ENCODE measurements at places on chromosomes 5 and 9.

DNA sequence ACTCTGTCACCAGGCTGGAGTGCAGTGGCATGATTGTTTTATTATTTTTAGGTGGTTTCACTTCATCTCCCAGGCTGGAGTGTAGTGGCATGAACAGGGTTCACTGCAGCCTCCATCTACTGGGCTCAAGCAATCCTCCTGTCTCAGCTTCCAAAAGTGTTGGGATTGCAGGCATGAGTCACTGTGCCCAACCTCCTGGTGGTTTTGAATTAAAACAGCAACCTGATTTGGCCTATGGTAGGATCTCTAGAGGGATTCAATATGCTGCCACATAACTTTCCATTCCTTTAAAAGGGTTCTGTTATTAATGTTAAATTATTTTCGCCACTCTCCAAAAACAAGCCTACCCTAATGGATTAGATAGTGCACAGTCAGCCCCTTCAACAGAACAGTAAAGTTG lies 9.9 kb upstream of the HSPA4 start:
- DNase-seq, result peak; percentile 24
- no peaks in the 10 kb centered on the region for H3K36me3 ChIP-seq
- H3K27ac ChIP-seq, result no peak overlapping the region
- H3K4me3 ChIP-seq, result no peak overlapping the region
- no peaks in the 10 kb centered on the region for H3K4me1 ChIP-seq

DNA sequence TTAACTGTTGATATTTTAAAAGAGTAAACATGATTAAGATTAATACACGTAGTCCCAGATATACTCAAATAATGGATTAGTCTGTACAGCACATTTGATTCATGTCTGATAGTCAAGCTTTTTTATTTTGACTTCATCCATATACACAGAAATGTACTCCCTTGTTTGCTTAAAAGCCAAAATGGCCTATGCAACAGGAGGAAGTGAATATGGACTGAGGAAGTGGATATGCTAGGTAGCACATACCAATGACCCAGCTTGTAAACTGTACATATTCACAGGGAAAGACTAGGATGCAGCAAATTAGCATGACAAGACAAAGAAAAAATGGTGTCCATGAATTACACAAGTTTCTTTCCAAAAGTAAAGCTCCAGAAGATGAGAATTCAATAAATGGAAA lies 109.7 kb downstream of the CAAP1 start:
- H3K4me1 ChIP-seq, result no peaks in the 10 kb centered on the region
- no peak for DNase-seq
- H3K27me3 ChIP-seq, result no peaks in the 10 kb centered on the region
- H3K4me3 ChIP-seq, result no peak overlapping the region
- no peak overlapping the region for H3K27ac ChIP-seq

- DNase-seq, result no peak
- no peaks in the 10 kb centered on the region for H3K36me3 ChIP-seq
- no peaks in the 10 kb centered on the region for H3K4me1 ChIP-seq
- H3K27me3 ChIP-seq, result no peaks in the 10 kb centered on the region
These were observed 543.9 kb upstream of the SEMA6A start for GRCh38 chr5:117118499-117118898.

- no peak overlapping the region for H3K4me3 ChIP-seq
- H3K27me3 ChIP-seq, result no peaks in the 10 kb centered on the region
- H3K27ac ChIP-seq, result no peak overlapping the region
- DNase-seq, result no peak
- H3K36me3 ChIP-seq, result no peaks in the 10 kb centered on the region
These were observed 34.2 kb downstream of the C9orf50 start for GRCh38 chr9:129586685-129587084.

DNA sequence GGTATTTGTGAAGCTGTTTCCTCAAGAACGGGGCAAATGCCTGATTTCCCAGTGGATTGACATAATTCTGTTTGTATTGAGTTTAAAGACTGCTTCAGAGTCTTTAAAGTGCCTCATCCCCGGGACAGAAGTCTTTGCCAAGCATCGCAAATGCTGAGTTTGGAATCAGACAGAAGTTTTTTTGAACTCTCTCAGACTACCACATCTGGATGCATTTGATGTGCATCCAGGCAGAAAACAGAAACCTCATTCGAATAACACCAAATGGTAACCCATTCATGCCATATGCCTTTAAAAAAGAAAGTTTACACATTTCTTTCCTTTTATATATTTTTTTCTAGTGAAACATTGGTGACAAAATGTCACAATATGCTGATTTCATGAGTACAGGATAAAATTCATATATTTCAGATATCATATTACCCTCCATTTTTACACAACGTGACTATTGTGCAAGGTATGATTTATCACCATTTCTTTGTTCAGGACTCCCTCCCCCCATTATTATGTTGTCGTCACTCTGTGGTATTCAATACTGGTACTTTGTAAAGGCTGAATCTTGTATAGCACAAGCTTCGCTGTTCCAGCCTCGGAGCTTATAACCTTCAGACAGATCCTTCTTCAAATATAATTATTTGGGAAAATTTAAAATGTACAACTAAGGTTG lies 91.1 kb downstream of the ZNF608 start:
- H3K36me3 ChIP-seq, result no peaks in the 10 kb centered on the region
- no peak overlapping the region for H3K4me3 ChIP-seq
- no peak overlapping the region for H3K27ac ChIP-seq
- H3K4me1 ChIP-seq, result peaks cover 73% of the 10 kb centered on the region
- no peak for DNase-seq

GRCh38 chr9:119877306-119877705 lies 508.1 kb upstream of the BRINP1 start:
- H3K4me1 ChIP-seq, result no peaks in the 10 kb centered on the region
- no peaks in the 10 kb centered on the region for H3K36me3 ChIP-seq
- no peak overlapping the region for H3K27ac ChIP-seq
- H3K27me3 ChIP-seq, result no peaks in the 10 kb centered on the region
- H3K4me3 ChIP-seq, result no peak overlapping the region

DNA sequence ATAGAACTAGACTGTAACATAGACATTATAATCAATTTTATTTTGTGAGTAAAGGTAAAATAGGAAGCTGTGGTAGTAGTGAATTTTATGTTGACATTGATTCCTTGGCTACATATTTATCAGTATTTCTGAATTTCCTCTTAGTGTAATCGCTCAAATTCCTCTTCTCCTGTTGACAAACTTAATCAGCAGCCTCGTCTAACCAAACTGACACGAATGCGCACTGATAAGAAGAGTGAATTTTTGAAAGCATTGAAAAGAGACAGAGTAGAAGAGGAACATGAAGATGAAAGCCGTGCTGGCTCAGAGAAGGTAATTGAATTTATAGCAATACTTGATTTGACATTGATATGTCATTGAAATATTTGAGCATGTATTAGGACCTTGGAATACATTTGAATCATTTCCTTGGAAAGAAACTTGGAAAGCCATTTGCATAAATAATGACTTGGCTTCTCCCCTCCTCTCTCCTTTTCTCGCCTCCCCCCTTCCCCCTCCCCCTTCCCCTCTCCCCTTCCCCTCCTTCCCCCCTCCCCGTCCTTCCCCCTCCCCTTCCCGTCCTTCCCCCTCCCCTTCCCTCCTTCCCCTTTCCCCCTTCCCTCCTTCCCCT lies 75.5 kb downstream of the GPBP1 start:
- DNase-seq, result peak; percentile 27
- H3K4me1 ChIP-seq, result no peaks in the 10 kb centered on the region
- H3K4me3 ChIP-seq, result no peak overlapping the region
- peak overlapping the region; percentile 39 for H3K27ac ChIP-seq
- H3K27me3 ChIP-seq, result no peaks in the 10 kb centered on the region

All from common myeloid progenitor, CD34-positive (primary cell).